ENCODE measurements at places on chromosomes 11 and 22. TPM values are rescaled to one million over a fixed set of nuclear protein-coding genes. Genes with fewer than 3 reads are reported as not detected.

DNA sequence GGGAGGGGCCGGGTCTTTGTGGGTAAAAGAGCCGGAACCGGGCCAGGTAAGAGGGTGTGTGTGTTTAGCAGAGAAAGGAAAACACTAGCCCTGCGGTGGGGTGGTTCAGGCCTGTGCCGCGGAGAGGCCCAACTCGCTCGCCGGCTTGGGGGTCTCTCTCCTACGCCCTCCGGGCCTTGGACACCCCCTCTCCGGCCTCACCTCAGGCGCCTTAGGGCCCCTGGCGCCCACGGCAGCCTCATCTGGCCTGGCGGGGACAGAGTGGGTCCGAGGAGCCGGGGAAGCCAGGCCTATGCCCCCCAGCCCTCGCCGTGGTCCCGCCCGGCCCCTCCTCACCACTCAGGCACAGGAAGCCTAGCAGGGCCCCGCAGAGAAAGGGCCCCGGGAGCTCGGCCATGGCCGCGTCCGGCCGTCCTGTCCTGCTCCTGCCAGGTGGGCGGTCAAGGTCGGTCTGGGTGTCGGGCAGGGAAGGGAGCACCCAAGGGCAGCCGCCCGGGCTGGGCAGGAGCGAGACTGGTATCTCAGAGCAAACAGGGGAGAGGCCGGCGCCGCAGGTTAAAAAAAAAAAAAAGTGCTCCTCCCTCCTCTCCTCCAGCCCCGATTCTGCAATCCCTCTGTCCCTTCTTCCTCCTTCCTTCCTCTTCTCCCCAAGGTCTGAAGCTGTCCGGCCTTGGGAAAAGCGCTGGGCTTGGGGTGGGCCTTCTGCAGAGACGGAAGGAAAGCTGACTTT lies at the start of gene VSIG2:
Gene VSIG2 (minus strand): TSS at position 515 of the 730 bp plus-strand sequence. CDS start 118 bp downstream, at position 397.
- no peak for DNase-seq

GRCh38 chr11:122214567-122214966 lies 98.6 kb upstream of the BLID start:
- no peak for DNase-seq

Gene ASRGL1
- total RNA-seq, result 101 TPM

Gene TTC28
- 121 TPM for total RNA-seq

Measured in testis (tissue), 5 donors.